ENCODE measurements at places on chromosomes 12 and 14. TPM values are rescaled to one million over a fixed set of nuclear protein-coding genes. Genes with fewer than 3 reads are reported as not detected.

DNA sequence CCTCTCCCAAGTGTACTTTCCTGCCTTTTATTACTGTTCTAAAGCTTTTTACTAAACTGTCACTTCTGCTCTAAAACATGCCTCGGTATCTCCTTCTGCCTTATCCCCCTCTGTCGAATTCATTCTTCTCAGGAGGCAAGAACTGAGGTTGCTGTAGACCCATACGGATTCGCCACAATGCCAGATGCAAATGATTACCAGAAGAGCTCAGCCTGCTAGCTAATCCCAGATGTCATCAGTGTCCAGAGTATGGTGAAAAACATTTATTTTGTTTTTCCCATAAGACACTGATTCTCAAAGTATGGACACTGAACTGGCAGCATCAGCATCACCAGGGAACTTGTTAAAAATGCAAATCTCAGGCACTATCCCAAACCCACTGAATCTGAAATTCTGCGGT is 359.3 kb downstream of the TMTC2 start:
- DNase-seq = no peak

- DNase-seq = no peak
Measured at GRCh38 chr14:72169521-72169920, 237.3 kb downstream of the RGS6 start.

DNA sequence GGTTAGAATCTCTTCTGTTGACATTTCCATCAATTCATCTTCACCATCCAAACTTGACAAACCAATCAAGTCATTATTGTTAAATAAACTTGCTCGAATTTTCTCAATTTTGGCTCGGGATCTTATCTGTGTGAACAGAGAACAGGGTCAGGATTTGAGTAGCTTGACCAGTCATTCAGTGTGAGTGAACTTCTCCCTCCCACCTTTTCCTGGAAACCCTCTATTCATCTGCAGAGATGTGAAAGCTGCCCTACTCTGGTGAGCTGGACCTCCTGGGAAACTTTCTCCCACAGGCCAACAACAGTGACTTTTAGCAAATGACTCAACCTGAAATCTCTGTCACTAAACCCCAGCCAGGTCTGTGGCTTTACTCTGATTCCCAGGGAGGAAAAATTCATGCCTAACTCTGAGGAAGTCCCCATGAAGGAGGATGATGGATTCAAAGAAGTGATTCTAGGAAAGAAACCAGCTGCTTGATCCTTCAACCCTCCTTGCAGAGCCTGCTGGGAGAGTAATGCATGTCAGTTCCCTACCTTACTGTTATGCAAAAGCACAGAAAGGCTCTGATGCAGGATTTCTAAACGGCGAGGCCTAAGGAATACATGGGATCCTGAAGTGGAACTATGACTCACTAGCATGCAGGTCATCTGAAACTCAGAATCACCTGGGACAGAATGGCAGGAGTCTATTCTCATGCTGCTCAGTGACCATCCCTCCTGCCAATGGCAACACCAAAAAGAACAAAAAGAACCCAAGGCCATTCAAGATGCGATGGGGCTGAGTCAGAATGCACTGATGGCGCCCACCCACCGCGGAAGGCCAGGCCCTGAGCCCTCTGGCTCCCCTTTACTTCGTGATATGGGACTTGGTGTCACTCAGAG is 58.0 kb downstream of the TRAFD1 start:
- no peak for DNase-seq

DNA sequence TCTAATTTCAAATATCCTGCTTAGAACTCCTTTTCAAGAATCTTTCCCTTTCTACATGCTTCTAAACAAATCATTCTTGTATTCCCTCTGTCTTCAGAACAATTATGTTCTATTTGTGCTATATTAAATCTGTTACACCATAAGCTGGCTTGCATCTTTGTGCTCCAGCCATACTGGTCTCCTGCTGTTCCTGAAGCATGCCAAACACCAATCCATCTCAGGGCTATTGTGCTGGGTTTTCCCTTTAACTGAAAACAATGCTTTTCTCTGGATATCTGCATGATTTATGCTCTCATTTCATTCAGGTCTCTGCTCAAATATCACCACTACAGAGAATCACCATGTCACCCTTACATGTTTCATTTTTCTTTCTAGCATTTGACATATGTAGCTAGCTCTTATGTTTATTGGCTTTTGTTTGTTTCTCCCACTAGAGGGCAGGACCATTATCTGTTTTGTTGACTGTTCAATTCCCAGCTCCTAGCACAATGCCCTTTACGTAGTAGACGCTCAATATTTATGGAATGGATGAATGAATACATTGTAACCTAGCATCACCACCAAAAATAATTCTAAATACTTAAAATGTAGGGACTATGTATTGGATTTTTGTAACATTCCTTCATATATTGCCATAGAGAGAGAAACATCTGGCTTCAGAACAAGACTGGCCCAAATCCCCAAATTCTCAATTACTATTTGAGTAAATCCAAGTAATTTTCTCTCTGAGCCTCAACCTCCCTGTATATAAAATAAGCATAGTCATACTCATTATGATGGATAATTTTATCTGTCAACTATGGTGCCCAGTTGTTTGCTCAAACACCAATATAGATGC is 302.0 kb upstream of the SYT1 start:
- no peak for DNase-seq

Gene NID2
- total RNA-seq = 12.9 TPM

Gene SMIM41
- total RNA-seq = 0.32 TPM

Gene IRAK3
- 4.0 TPM for total RNA-seq

Gene SRRM4
- total RNA-seq = 0.10 TPM

Data from psoas muscle (tissue), 8 donors.